NCI-H446 (cell line): ENCODE measurements at places on chromosomes 11 and 22.

GRCh38 chr22:29207562-29208501 is 2.1 kb downstream of the EMID1 start:
- DNase-seq, result no peak

- no peak for DNase-seq
These were observed 53.5 kb upstream of the CCDC188 start for GRCh38 chr22:20204311-20204710.

GRCh38 chr22:44543781-44544477 is 45.9 kb upstream of the RTL6 start:
- no peak for DNase-seq

GRCh38 chr11:69512136-69512535 is 30.7 kb downstream of the LINC01488 start:
- DNase-seq, result no peak

DNA sequence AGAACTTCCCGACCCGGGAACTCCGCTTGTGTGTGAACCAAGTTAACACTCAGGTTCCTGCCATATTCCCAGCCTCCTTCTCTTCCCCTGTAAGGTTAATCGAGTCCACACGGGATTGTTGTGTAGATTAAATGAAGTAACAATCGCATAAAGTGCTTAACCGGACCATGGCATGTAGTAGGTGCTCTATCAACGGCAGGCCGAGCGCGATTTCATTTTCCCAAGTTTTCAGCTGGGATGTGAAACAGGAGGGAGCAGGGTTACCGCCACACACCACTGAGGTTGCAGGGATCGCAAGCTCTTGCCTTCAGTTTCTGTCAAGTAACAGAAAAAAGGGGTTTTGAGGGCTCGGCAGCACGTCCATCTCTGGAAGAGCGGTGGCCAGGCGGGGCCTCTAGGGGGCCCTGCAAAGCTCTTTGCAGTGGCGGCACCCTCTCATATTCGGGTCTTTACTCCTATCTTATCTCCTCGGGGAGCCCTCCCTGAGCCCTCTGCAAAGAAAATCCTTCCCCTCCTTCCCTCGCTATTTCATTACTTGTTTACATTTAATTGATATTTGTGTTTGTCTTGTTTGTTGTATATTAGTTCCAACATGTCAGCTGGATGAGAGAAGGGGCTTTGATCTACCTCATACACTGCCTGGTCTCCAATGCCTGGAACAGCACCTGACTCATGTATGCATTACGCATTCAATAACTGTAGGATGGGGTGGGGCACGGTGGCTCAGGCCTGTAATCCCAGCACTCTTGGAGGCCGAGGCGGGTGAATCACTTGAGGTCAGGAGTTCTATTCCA is 816 bp upstream of the PLEKHA7 start:
- peak; percentile 47 for DNase-seq

GRCh38 chr11:47184711-47185304 is 1.4 kb downstream of the PACSIN3 start:
- DNase-seq, result no peak

DNA sequence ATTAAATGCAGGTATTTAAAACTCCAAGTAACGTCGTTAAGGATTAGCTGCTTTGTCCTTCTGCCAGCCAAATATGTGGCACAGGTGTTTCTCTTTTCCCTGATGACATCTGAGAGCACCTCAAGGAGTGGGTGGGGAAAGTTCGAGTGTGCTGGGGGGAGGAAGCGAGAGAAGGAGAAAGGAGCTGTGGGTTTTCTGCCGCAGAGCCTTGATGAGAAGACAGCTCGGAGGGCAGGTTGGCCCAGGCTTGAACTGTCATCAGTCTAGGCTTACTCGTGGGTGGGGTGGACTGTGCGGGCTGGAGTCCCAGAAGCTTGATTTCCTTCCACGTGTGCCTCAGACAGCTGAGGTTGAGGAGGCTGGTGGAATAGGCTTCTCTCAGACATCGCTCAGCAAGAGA is 15.2 kb upstream of the SORL1-AS1 start:
- no peak for DNase-seq

DNA sequence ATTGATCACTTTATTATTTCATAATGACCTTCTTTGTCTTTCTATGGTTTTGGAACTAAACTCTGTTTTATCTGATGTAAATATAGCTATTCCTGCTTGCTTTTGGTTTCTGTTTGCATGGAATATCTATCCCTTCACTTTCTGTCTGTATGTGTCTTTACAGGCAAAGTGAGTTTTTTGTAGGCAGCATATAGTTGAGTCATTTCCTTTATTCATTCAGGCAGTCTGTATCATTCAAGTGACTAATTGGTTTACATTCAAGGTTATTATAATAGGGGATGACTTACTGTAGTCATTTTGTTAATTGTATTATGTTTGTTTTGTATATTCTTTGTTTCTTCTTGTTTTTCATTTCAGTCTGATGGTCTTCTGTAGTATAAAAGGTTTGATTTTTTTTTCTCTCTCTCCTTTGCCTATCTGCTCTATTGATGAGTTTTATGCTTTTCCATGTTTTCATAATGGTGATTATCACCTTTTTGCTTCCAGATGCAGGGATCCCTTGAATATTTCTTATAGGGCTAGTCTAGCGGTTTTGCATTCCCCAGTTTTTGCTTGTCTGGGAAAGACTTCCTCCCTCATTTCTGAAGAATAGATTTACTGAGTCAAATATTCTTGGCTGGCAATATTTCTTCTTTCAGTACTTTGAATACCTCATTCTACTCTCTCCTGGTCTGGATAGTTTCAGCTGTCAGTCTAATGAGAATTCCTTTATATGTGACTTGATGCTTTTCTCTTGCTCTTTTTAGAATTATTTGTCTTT is 50.4 kb downstream of the GDPD4 start:
- no peak for DNase-seq

GRCh38 chr11:17611049-17611448 is 64.0 kb downstream of the OTOG start:
- no peak for DNase-seq

GRCh38 chr11:118200901-118201680 is 23.7 kb downstream of the JAML start:
- DNase-seq, result no peak

DNA sequence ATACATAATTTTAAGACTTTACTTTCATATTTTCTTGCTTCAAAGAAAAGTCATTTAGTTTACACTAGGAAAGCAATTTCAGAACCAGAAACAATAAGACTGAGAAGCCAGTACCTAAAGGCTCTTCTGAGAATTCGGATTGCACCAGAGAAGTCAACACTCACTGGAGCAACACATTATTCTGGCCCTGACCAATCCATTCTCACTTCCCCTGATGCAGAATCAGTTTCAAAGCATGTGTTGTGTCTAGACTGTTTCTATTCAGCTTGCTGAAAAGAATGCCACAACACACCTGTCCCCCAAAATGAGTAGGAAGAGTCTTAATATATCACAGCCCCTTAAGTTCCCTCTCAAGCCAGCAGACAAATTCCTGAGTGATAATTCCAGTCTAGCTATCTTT is 1074.3 kb upstream of the TENM4 start:
- DNase-seq, result no peak

DNA sequence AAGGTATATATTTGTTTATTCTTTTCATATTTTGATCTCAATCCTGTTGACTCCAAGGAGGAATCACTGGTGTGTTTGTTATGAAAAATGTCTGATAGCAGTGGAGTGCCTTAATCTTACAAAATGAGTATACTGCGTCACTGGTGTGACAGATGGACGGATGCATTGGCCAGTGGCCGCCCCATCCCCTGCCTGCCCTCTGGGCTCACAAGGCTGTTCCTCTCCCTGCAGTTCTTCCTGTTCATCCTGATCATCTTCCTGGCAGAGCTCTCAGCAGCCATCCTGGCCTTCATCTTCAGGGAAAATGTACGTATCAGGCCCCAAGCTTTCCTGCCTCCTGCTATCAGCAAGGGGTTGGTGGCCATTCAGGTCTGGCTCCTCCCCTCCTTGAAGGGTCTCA is 32.9 kb downstream of the TP53I11 start:
- no peak for DNase-seq

- no peak for DNase-seq
These were observed 3.3 kb upstream of the KMT5B start for GRCh38 chr11:68216171-68216938.

DNA sequence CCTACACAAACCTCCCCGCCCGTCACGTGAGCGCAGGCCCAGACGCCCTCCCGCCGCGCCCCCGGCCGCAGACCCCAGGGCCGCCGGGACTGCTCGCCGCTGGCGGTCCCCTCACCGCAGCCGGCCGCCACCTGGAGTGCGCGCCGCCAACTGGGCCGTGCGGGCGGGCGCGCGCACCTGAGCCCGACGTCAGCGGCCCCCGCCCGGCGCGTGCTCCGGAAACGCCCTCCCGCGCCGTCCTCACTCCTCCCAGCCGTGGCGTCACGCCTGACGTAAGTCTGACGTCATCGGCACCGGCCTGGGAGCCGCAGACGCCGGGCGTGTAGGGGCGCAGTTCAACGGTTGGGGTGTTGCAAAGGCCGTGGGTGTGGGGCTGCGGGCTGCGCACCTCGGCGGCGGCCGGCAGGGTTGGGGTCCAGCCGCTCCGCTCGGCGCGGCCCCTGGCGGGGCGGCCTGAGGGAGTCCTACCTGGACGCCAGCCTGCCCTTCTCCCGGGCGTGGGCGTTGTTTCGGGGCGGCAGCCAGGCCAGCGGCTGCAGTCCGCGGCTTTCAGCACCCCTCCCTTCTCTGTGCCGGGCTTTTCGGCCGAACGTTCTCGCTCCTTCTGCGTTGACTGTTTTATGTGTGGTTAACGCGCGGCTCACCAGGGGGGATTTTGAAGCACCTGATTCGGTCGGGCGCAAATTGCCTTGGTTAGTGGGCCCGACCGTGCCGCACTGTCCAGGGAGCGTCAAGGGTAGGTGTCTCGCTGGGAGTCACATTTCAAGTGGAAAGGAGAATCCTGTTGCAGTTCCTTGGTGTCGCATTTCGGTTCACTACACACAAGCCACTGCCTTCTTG is at the start of gene JOSD1:
Gene JOSD1, minus strand, starts transcription at position 155 of the 840 bp plus-strand sequence. CDS start 956 bp downstream, outside the sequence.
- peak; percentile 98 for DNase-seq

DNA sequence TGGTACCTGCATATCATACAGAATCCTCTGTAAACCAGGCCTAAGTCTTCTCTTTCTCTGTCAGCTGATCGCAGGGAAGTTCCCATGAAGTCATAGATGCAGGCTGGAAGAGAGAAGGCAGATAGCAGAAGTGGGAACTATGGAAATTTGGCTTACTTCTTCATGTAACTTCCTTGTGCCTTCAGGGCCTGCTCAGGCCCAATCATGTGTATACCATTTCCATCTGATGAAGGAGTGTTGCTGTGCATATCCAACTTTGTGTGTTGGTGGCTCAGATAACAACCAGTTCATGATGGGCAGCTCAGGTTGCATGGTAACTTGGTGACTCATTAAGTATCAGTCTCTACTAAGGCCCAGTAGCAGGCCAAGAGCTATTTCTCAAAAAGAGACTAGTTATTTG is 53.1 kb upstream of the CEP295 start:
- DNase-seq, result no peak

- no peak for DNase-seq
These were observed 14.2 kb upstream of the UVRAG start for GRCh38 chr11:75800728-75801361.

- no peak for DNase-seq
These were observed 83.7 kb upstream of the ARHGAP32 start for GRCh38 chr11:129275828-129276227.

GRCh38 chr11:70517988-70518907 is 119.9 kb downstream of the CTTN start:
- no peak for DNase-seq

DNA sequence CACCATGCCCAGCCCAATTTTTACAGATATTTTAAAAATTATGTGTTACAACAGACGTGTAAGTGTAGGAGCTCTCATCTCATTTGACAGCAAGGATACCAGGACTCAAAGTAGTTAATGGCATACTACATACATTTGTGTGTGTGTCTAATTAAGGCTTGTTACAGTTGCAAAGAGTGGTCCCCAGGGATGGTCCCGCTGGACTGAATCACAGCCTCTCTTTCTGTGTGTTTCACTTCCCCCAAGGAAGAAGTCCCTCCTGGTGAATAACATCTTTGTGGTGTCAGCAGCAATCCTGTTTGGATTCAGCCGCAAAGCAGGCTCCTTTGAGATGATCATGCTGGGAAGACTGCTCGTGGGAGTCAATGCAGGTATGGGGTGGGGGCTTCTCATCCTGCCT is 17.2 kb downstream of the SLC2A11 start:
- DNase-seq, result no peak

DNA sequence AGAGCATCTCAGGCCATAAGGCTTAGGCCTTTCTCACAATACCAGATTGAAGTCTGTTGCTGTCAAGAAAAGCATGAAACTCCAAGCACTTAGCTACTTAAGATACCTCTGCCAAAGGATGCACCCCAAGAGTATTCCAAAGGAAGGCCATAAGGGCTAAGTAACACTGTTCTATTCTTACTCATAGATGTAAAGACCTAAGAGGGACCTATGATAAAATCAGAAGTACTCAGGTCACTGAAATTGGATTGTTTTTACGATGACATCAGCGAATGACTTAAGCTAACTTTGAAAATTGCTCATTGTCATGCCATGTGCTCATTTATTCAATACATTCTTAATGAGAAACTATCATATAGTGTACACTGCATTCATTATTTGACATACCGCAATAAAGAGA is 172.8 kb downstream of the KCNA4 start:
- no peak for DNase-seq

GRCh38 chr11:72070491-72070890 is 9.9 kb downstream of the NUMA1 start:
- no peak for DNase-seq

GRCh38 chr11:2828585-2829330 is 56.8 kb downstream of the CDKN1C start:
- no peak for DNase-seq

DNA sequence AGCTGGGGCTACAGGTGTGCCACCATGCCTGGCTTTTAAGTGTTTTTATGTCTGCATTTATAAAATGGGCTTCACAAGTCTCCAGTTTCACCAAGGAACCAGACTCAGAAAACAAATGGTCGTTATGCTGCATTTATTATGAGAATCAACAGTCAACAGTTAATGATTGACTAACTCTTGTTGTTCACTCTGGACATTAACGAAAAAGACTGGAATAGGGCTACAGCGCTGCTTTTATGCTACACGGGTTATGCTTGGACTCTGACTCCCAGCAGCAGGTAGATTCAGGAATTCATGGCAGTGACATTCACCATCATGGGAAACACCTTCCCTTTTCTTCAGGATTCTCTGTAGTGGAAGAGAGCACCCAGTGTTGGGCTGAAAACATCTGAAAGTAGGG is 44.4 kb upstream of the CHKA start:
- no peak for DNase-seq
